ENCODE measurements at places on chromosomes 6 and 20. TPM values are rescaled to one million over a fixed set of nuclear protein-coding genes. Genes with fewer than 3 reads are reported as not detected.

- no peak overlapping the region for H3K4me3 ChIP-seq
- no peaks in the 10 kb centered on the region for H3K4me1 ChIP-seq
- H3K27ac ChIP-seq, result no peak overlapping the region
- no peaks in the 10 kb centered on the region for H3K36me3 ChIP-seq
Observed at GRCh38 chr6:80725156-80725930, 618.9 kb downstream of the BCKDHB start.

GRCh38 chr20:34997131-34997561 lies 41.5 kb downstream of the MYH7B start:
- peaks cover 14% of the 10 kb centered on the region for H3K36me3 ChIP-seq
- no peak for DNase-seq

DNA sequence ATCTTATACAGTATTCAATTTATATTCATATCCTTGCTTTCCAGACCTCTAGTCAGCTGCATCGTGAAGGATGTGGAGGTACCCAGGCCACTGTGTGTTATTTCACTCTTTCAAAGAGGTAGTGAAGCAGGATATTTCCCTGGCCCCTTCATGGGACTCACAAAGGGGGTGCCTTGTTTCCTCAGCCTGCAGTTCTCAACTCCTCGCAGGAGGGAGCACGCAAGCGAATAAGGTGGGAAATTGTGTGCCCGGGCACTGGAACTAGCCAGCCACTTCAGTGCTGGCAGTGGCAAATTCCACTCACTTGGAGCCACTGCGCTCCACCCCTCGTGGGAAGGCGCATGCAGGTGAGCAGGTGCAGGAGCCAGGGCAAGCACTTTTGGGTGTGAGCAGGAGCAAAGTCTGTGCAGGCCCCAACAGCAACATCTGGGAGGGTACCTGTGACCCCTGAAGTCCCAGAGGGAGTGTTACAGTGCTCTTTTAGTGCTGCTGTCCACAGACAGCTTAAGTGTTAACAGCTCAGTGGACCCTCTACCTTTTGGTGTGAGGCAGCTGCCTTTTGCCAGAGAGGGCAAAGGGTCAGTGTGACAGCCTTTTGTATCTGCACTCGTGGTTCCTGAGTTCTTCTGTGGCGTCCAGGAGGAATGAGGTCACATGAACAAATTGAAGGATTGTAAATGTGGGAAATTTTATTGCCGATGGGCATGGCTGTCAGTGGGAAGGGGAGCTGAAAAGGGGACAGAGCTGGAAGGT lies 49.4 kb upstream of the FAM135A start:
- no peaks in the 10 kb centered on the region for H3K4me1 ChIP-seq
- H3K27ac ChIP-seq, result no peak overlapping the region
- no peaks in the 10 kb centered on the region for H3K36me3 ChIP-seq
- no peaks in the 10 kb centered on the region for H3K27me3 ChIP-seq
- no peak for DNase-seq

DNA sequence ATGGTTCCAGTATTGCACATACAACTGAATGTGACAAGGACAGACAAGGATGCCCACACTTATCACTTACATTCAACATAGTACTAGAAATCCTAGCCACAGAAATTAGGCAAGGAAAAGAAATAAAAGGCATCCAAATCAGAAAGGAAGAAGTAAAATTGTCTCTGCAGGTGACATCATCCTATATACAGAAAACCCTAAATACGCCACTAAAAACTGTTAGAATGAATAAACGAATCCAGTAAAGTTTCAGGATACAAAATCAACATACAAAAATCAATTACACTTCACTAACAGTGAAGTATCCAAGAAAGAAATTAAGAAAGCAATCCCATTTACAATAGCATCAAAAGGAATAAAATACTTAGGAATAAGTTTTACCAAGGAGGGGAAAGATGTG lies 66.1 kb downstream of the FAM217A start:
- H3K27me3 ChIP-seq, result no peaks in the 10 kb centered on the region
- no peaks in the 10 kb centered on the region for H3K36me3 ChIP-seq
- peaks cover 13% of the 10 kb centered on the region for H3K4me1 ChIP-seq
- H3K27ac ChIP-seq, result no peak overlapping the region
- no peak for DNase-seq

Gene TEAD3
- total RNA-seq, result 5.8 TPM

DNA sequence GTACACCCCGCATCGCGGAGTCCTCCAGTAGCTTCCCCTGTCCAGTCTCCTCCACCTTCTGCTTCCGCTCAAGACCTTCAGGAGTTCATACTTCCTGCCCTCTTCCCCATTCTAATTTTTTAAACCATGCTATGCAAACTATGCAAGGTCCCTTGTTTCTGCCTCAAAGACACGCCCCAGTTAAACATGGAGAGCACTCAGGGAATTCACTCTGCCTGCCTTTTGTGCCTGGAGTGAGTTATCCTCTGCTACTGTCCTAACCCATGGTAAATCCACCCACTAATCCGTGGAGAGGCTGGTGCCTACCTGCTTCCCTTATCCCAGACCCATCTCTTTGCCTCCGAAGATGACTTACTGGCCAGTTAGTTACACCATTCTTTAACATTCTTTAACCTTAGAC lies 473.7 kb upstream of the JARID2 start:
- H3K27me3 ChIP-seq, result no peaks in the 10 kb centered on the region
- peaks cover 5% of the 10 kb centered on the region for H3K4me1 ChIP-seq
- no peak overlapping the region for H3K27ac ChIP-seq
- H3K36me3 ChIP-seq, result no peaks in the 10 kb centered on the region
- H3K4me3 ChIP-seq, result no peak overlapping the region

Data from liver (tissue), 10 donors.